ENCODE measurements at places on chromosomes 11 and 22.

GRCh38 chr22:31155422-31155821 is 4.6 kb upstream of the RNF185 start:
- no peak for DNase-seq

DNA sequence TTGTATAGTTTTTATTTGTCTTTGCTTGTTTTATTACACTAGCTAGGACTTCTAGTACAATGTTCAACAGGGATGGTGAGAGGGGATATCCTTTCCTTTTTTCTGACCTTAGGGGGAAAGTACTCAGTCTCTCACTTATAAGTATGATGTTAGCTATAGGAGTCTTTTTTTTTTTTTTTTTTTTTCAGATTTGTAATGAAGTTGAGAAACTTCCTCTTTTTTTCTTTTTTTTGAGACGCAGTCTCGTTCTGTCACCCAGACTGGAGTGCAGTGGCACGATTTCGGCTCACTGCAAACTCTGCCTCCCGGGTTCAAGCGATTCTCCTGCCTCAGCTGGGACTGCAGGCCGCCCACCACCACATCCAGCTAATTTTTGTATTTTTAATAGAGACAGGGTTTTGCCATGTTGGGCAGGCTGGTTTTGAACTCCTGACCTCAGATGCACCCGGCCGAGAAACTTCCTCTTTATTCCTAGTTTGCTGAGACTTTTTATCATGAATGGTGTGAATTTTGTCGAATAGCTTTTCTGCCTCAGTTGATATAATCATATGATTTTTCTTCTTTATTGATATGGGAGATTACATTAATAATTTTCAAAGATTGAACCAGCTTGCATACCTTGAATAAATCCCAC is 10.9 kb downstream of the TRIM22 start:
- no peak for DNase-seq

DNA sequence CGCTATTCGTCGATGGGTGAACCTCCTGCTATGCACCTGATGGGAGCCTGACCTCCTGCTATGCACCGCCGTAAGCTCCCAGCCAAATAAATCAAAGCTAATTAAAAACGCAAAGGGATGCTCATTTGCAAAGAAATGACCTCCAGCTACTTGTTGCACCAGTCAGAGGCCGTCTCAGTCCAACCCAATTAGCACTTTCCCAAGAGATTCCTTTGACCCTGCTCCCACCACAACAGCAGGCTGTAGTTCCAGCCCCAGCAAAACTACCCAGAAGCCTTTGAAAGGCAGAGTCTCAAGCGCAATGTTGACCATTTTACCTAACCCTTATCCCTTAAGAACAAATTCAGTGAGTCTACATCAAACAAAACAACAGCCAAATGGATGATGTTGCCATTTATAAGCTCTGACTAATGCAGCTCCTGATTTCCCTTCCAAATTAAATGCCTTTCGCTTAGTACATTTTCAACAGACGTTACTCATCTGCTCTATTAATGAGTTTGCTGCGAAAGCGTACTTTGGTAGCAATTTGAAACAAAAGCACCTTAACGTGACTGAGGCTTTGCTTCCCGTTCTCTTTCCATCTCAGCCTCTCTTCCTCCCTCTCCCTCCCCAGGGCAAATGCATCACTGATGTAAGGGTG is 17.2 kb upstream of the BSX start:
- DNase-seq, result no peak

- DNase-seq, result no peak
Observed at GRCh38 chr11:67260406-67260805, 5.9 kb upstream of the GRK2 start.

DNA sequence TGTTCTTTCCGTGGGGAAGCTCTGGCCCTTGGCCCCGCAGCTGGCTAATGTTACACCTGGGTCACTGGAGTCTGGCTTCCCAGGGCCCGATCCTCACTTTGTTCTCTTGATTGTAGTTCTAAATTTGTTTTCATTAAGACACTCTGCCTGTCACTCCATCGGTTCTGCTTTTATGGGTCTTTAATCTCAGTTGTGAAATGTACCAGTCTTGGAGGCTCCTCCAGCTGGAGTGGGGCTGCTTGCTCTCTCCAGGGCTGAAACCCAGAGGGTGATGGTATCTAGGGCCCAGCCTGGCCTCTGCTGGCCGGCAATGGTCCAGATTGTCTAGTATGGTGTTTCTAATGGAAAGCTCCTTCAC is 352.9 kb downstream of the TENM4 start:
- no peak for DNase-seq
